A549 treated with AZD2906 at 1 μM for 4 hours (cell line): ENCODE measurements at places on chromosomes 5 and 9. TPM values are rescaled to one million over a fixed set of nuclear protein-coding genes. Genes with fewer than 3 reads are reported as not detected.

NAIP gene
- total RNA-seq, result 0.32 to 0.46 TPM (median 0.40 TPM) in 5 replicates

UBE2R2 gene
- total RNA-seq, result 42.2 to 44.7 TPM (median 42.5 TPM) in 5 replicates

PCDHGB5 gene
- total RNA-seq, result 1.9 to 2.5 TPM (median 2.2 TPM) in 5 replicates

FCN2 gene
- total RNA-seq, result not detected in 5 replicates

RRAGA gene
- 102 to 134 TPM (median 130 TPM) in 5 replicates for total RNA-seq

CCDC127 gene
- total RNA-seq, result 5.8 to 6.0 TPM (median 6.0 TPM) in 5 replicates

SPINK1 gene
- 0.68 to 1.9 TPM (median 1.1 TPM) in 5 replicates for total RNA-seq

PDLIM4 gene
- total RNA-seq, result 0.51 to 1.0 TPM (median 0.78 TPM) in 5 replicates

NOXA1 gene
- 0.71 to 1.8 TPM (median 1.6 TPM) in 5 replicates for total RNA-seq

CERCAM gene
- 34.2 to 41.0 TPM (median 36.2 TPM) in 5 replicates for total RNA-seq

PRELID2 gene
- 7.6 to 10.8 TPM (median 8.1 TPM) in 5 replicates for total RNA-seq

BARHL1 gene
- total RNA-seq, result 0.02 to 0.03 TPM in 2 of 5 replicates, not detected in the others

GZMA gene
- total RNA-seq, result not detected in 5 replicates

PHAX gene
- 49.1 to 70.9 TPM (median 49.6 TPM) in 5 replicates for total RNA-seq
